Esophagus squamous epithelium (tissue), 5 donors: ENCODE measurements at places on chromosomes 2 and 18.

DNA sequence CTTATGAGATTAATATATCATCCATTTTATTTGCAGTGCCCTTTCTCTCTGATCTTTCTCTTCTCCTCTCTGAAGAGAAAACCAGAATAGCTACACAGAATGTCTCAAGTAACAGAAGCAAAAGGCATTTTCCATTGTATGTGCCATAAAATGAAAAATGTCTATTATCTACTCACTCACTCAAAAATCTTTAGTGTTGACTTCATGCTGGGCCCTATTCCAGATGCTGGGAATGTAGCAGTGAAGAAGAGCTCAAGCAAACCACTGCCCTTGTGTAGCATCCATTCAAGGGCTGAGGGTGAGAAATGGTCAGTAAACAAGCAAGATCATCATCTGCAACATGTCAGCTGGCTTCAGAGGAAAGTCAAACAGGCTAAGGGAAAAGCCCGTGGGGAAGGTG is 427.7 kb downstream of the METTL4 start:
- DNase-seq = no peak

DNA sequence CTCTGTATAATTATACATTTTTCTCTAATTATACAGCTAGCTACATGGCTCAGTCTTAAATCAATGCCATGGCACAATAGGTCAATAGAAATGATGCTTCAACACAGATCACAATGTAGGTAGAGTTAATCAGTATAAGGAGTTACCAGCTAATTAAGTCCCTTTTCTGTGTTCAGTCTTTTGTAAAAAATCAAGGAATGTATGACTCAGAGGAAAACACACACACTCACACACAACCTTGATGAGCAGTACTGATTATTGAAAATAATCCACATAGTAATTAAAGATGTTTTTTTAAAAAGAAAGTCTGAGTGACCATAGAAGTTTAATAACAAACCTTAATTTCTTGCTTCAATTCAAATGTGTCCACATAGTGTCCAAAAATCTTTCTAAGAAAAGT is 691.3 kb downstream of the LRP1B start:
- no peak for DNase-seq

DNA sequence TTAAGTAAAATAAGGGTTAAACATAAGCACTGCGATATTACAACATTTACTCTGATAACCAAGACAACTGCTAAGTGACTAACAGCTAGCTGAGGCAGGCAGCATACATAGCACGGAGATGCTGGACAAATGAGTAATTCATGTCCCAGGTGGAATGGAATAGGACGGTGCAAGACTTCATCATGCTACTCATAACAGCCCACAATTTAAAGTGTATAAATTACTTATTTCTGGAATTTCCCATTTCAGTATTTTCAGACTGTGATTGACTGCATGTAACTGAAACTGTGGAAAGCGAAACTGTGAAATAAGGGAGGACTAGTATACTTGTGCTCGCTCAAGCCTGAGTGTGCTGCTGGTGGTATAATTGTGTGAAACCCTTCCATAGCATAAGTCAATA is 12.9 kb downstream of the IER3IP1 start:
- no peak for DNase-seq

- no peak for DNase-seq
Observed at GRCh38 chr2:211035548-211036185, 479.3 kb downstream of the CPS1 start.

GRCh38 chr2:60966507-60967405 is 50.8 kb upstream of the PEX13 start:
- DNase-seq = no peak

DNA sequence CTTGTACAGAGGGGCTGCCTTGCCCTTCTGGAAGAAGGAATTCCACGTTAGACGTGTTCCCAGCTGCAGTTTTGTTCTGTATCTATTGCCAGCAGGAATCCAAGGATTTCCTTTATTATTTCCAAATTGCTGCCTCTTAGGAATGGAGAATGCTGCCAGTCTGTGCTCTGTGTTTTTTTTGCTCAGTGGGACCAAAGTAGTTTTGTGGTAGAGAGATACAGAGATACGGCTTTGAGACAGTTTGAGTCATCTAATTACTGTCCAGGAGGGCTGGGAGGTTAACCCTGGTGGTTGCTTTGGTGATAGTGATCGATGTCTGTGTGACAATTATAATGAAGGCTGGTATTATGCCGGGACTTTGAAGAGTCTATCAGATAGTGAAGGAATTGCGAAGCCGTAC is 26.3 kb downstream of the ASAP2 start:
- no peak for DNase-seq

DNA sequence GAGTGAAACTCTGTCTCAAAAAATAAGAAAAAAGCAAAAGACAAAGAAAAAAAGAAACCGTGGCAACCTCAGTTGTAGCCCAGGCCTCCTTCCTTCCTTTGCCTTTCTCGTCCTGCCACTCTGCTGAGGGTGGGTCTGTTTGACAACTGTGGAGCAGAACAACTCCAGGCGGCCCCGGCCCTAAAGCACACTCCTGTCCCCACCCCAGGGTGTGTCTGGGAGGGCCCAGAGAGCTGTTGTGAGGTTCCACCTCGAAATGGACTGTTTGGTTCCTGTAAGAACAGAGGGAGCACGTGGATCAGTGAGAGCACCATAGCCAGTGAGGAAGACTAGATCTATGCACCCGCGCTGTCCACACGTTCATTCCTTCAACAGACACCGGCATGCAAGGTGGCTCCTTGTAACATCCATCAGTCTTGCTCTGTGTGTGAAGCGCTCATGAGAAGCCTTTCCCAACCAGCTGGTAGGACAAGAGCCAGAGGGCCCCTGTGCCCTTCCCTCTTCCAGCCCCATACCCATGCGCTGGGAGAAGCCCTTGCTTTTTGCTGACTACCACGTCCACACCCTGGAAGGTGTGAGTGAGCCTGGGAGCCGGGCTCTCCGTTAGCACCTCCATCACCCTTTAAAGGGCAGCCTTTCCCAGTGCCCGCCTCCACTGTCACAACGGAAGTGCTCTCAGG is 61.6 kb downstream of the SOWAHC start:
- DNase-seq = no peak
